ENCODE measurements at places on chromosomes 7 and 10.

GRCh38 chr7:13107291-13107690 is 419.9 kb downstream of the ARL4A start:
- DNase-seq: no peak

- no peak for DNase-seq
Observed at GRCh38 chr7:78055599-78055998, 257.0 kb downstream of the PHTF2 start.

DNA sequence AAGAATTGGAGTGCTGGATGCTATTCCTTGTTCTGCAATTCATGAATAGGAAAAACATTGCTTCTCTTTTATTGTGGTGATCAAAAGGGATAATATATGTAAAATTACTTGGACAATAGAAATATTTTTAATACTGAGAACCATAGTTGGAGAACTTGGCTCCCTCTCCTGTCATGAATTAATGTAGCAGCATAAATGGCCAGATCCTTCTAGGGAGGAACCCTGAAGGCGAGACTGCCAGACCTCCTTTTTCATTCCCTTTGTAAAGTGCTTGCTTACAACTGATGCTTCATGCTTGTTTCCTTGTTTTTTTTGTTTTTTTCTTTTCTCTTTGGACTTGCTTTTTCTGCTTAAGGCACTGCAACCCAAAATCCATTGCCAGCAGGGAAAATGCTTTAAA is 233.6 kb downstream of the SH2D4B start:
- DNase-seq: no peak

DNA sequence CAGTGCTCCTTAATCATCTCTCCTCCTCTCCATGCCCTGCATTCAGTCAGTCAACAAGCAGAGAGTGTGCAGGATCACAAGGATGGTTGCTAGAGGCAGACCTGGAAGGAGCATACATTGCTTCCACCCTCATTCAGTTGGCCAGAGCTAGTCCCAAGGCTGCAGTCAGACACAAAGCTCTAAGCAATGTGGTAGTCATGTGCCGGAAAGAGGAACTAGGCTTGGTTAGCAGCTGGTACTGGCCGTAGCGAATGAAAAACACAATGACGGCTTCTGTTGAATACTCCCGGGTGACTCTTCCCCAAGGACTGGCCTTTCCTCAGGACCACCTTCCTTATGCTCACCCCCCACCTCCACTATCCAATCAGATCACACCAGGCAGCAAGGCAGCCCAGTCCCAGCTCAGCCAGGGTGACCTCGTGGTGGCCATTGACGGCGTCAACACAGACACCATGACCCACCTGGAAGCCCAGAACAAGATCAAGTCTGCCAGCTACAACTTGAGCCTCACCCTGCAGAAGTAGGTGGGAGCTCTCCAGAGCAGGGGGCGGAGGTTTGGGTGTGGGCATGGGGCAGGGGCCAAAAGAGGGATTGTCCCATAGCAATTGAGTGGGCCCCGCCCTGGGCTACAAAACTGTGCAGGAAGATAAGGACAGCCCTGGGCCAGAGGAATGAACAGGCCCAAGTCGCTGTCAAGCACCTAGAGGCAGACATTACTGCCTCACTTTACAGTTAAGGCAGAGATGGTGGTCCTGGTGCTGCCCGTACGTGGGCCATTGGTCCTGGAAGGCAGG is 10.9 kb downstream of the LDB3 start:
- no peak for DNase-seq

- DNase-seq: no peak
Observed at GRCh38 chr7:333393-333764, 43.4 kb downstream of the FOXL3 start.

DNA sequence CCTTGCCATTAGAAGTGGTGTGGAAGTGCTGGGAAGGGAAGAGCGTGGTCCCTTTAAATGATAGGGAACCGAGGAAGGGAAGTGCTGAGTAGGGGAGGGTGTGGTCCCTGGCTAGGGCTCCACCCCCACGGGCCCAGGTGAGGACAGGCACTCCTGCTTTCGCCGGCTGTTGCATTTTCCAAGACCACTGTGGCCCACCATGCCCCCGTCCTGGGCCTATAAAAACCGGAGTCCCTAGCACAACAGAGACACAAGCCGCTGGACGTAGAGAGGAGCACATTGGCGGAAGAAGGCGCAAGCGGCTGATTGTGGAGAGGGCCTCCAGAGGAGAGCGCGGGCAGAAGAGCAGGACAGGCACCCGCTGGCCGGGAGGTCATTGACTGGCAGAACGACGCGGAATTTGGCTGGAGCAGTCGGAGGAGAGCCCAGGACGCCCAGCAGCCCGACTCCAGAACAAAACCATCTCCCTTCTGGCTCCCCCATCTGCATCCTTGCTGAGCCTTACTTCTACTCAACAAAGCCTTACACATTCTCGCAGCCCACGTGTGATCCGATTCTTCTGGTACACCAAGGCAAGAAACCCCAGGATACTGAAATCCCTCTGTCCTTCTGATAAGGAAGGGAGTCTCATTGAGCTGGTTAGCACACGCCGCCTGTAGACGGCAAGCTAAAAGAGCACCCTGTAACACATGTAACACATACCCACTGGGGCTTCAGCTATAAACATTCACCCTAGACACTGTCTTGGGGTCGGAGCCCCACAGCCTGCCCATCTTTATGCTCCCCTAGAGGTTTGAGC is 146.2 kb upstream of the LYZL1 start:
- DNase-seq: no peak

DNA sequence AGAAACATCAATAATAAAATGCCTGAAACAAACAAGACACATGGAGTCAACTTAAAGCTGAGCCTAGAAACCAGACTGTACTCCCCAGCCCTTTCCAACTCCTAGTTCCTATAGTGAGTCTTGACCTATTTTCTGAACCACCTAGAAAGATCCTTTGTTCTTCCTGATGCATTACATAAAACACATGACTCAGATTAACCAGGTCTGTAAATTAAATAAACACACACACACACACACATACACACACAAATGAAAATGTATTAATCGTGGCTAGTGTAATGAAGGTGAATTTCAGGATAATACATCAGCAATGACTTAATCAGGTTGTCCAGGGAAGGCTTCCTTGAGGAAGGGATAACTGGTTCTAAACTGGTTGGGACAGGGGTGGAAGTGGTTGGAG is 104.7 kb downstream of the ST8SIA6 start:
- no peak for DNase-seq

GRCh38 chr7:768881-769504 is 41.9 kb upstream of the PRKAR1B start:
- DNase-seq: no peak

DNA sequence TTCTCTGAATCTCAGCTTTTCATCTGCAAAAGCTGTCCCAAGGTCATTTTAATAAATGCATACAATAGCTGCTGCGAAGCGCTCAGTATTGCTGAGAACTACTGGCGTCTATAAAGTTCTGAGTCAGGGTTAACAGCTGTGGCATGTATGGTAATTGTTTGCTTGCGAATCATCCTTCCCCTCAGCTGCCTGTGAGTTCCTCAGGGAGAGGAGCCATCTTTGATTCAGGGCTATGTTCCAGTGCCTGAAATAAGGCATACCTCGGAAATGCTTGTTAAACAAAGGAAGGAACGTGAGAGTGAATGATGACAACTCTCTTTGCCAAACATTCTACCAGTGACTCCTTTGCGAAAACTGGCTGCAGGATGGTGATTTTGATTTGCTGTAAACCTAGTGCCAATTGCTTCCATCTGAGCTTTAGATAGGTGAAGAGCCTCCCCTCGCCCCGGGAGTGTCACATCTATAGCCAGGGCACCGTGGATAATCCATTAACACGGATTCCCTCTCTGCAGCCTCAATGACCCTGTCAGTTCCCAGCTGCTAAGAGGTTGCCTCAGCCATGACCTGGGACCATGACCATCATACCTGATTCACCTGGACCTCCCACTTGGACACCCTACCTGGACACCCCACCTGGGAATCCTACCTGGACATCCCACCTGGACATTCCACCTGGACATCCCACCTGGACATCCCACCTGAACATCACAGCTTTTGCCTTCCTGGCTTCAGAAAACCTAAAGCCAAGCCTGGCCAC is 39.6 kb downstream of the GPRIN2 start:
- DNase-seq: no peak

GRCh38 chr7:27124902-27125689 is 5.5 kb downstream of the HOXA4 start:
- no peak for DNase-seq

DNA sequence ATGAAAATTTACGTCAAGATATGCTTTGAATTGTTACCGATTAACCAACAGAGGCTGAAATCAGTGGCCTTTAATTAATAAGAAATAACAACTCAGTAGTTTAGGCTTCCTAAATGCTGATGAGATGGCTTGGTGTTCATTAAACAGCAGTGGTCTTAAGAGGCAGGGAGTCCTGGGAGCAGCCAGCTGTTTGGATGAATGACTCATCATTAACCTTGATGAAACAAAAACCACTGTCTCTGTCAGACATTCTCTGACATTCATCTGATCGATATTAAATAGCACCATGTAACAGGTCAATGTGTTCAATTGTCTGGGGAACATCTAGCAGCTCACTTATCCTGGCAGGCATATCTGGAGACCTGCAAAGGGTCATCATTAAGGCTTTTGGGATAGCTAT is 234.2 kb upstream of the LRRN3 start:
- no peak for DNase-seq

DNA sequence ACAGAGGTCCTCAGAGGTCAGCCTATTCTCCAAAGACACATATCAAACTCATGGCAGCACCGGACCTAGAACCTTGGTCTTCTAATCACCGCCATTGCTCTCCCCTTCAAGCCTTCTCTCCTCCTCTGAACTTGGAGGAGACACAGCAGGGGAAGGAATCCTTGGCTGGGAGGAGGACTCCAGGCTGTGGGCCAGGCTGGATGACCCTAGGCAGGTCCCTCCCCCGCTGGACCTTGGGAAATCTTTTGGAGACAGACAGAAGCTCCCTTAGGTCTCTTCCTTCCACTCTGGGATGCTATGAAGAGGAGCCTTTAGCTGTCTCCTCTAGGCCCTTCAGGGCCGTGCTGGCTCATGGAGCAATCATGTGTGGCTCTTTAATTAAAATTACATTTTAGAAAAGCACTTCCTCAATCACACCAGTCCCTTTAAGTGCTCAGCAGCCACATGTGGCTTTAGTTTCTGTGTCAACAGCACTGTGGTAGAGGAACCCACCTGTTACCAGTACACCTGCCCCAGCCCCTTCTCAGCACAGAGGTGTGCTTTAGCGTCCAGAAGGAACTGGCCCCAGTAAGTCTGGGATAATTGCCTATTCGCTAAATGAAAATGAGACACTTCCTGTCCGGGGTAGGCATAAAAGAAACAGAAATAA is 238.2 kb downstream of the CELF2 start:
- DNase-seq: no peak

- DNase-seq: no peak
Observed at GRCh38 chr7:14900051-14900450, 2.5 kb downstream of the DGKB start.

DNA sequence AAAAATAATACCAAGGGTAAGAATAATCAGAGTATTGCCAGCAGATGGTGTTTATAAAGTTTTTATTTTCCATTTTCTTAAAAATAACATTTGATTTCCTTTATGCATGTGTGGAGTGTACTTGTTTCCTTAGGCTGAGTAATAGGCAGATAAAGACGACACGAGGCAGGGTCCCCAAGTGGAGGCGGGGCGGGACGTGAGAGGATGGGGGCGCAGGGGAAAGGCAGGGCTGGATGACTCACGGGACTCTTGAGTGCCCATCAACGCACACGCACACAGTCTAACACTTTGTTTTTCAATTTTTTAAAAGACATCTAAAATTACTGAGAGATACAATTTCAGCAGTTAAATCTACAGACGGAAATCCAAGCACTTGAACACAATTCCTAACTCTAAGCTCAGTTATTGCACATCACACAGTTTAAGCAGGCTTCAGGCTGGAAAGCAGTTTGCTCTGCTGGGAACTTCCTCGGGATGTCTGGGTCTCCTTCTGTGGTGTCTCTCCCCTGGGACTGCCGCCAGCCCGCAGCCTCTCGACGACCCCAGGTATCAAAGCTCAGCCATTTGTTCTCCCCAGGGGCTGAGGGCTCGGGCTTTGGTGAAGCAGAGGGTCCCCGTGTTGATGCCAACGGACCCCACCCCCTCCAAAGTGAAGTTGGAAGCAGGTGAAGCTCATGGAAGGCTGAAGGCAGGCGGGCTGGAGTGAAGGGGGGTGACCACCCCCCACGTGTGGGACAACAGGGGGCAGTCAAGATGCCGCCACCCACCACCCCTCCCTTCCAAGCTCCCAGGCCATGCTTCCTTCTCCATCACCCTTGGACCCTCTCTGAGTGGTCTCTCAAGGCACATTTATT is 29.1 kb downstream of the SPOCK2 start:
- no peak for DNase-seq

DNA sequence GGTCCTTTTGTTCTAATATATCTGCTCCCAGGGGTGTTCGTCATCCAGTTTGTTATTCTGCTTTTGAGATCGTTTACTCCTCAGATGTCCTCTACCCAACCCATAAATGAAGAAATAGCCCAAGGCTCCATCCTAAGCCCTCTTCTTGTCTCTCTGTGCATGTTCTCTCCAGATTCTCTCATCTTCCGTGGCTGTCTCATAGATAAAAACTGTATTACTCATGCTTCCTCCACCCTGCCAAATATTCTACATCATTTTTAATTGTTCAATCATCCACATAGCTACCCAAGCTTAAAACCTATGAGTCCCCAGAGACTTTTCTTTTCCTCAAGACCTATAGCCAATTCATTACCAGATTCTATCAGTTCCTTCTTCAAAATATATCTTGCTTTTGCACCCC is 44.9 kb downstream of the CAV1 start:
- no peak for DNase-seq

GRCh38 chr7:110797656-110798055 is 293.3 kb upstream of the LRRN3 start:
- DNase-seq: no peak
